ENCODE measurements at places on chromosomes 11 and 22. TPM values are rescaled to one million over a fixed set of nuclear protein-coding genes. Genes with fewer than 3 reads are reported as not detected.
A peak's percentile ranks its signal among the peaks of the same experiment; 100 is the strongest.

The ISX gene
- total RNA-seq = 146 TPM

The STT3A gene
- 62.5 TPM for total RNA-seq

The YPEL4 gene
- 0.35 TPM for total RNA-seq

The CCDC134 gene
- total RNA-seq = 20.6 TPM

The GLYATL1 gene
- total RNA-seq = 2.4 TPM

The PNPLA5 gene
- total RNA-seq = not detected

The LGR4 gene
- total RNA-seq = 123 TPM

DNA sequence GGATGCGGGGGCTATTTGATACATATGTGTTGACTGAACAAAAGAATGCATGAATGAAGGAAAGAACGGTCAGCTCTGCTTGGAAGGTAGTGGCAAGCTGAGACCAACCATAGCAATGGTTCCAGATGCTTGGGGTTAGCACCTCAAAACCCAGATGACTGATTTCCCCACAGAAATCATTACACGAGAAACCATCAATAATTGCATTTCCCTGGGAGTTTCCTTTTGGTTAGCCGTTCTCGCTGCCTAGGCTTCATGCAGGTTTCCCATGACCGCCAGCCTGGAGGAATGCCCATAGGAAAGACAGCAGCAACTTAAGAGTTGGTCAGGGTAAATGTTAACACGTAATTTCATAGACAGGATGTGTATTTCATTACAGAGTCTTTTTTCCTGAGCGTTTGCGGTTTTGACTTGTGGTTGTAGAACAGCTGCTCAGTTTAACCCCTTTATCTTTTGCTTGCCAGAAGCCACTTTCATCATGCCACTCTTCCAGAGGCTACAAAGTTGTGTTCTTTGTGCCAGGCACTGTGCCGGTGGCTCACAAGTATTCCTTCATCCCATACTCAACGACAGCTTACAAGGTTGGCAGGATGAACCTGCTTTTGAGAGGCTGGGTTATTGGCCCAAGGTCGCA, 2.8 kb downstream of the IL17RA start:
- peak; percentile 45 for DNase-seq

- DNase-seq = no peak
These were observed 64.9 kb downstream of the NAV2 start for GRCh38 chr11:19777377-19778102.

DNA sequence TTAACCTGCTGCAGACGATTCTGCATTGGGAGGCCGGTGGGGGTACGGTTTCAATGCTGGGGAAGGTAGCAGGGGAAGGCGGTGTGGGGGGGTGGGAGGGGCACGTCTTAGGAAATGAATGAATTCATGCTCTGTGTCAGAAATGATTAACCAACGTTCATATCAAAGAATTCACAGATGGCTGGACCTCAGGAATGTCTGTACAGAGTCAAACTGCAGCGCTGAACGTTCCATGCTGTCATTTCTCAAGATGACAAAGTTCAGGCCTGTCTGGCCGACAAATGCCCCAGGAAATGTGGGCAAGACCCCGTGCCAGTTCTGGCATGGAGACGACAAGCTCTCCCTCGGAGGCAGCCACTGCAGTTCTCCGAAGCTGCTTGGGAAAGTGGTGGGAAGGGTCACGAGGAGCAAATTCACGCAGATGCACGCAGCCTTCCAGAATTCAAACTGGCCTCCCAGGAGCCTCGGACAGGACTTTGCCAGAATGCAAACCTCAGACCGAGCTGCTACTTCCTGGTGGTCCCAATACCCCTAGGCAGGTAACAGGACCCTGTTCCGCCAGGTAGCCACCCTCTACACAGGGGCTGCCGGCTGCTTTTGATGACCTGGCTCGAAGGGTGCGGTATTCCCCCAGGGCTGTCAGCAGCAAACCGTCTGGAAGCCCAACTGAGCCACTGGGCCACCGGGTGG, 81.5 kb downstream of the TRMU start:
- DNase-seq = no peak

DNA sequence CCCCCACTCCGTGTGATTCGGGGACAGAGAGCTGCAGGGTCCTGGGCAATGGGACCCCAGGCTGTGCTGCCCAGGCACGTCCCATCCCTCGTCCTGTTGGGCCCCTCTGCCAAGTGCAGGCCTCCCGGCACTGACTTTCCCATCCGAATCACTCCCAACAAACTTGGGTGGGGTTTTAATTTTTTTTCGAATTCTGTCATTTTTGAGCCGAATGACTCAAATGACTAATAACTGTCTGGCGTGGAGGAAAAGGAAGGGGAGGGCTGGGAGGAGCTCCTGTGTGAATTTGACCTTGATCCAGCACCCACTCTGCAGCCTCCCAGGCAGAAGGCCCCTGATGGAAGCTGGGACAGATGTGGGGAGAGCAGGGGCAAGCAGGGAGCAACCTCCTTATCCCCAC, 1173.2 kb downstream of the BRD1 start:
- DNase-seq = no peak

- DNase-seq = peak; percentile 82
These were observed at the start of gene MICAL3 for GRCh38 chr22:18024276-18024939. Gene MICAL3 (minus strand): TSS chr22:18024561. CDS start chr22:17906812, 117,749 bp downstream.

DNA sequence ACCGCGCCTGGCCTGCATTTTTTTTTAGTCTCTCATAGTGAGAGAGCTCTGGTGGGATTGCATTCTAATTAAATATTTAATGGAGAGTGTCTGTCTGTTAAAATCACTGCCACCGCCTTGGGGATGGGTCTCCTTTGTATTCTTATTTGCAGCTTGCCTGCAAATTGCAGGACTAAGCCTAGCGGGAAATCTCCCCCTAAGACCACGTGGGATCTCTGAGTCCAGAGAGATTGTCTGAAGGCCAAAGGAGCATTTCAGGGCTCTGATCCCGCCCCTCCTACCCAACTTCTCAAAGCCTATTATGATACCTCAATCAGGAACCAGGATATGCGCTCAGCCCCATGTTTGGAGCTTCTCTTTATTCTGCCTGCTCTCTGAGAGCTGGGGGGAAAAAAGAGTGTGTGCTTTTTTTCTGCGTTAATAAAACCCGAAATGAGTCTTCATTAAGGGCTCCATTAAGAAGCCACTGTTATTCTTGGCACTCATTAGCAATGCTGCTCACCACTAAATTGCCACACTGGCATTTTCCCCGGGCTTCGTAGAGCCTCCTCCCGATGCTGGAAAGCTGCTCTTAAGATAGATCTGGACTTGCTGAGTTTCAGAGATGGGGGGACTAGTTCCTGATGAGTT, 92.9 kb upstream of the THY1 start:
- DNase-seq = no peak

GRCh38 chr11:61709572-61709971, 29.4 kb downstream of the DAGLA start:
- DNase-seq = no peak

GRCh38 chr11:66143264-66143566, 73.1 kb downstream of the PACS1 start:
- no peak for DNase-seq

DNA sequence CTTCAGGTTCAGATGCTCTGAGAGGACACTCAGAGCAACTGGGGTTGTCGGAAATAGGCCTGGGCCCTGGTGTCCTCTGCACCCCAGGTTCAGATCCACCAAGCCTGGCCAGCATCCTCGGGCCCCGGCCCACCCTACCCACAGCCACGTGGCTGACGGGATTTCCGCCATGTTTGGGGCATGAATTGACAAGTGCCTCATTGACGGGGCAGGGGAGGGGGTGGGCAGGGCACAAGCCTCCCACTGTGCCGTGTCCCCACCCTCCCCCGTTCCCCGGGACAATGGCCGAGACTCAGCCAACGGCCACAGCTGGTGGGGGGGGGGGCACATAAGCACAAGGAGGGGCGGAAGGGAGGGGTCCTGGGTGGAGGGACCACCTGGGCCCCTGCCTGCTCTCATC, 8.5 kb downstream of the MYRF start:
- no peak for DNase-seq

DNA sequence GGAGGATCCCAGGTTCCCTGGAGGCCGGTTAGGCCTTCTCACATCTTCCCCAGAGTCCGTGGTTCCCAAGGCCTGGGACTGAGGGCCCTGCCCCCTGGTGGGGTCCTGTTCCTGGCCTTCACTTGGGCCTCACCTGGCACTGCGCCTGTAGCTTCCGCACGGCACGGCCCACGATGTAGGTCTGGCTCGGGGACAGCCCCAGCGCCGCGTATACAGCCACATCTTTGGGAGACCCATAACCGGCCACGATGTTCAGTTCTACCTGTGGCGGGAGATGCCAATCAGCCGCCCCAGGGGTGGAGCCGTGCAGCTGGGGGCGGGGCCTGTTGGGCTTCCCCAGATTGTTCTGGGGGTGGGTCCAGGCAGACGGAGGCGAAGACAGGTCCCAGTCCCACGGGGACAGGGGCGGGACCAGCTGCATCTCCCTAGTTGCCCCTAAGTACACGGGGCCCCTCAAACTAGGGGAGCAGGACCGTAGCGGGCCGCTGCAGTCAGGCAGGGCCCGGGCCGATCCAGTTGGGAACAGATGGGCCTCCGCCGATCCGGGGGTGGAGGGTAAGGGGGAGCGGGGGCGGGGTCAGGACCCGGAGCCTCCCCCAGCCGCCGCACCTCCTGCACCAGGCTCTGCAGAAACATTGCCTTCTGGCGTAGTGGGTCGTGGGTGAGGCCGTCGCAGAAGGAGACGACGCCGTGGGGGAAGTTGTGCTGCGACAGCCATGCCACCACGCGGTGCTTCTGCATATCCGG, 10.1 kb downstream of the AIP start:
- no peak for DNase-seq

DNA sequence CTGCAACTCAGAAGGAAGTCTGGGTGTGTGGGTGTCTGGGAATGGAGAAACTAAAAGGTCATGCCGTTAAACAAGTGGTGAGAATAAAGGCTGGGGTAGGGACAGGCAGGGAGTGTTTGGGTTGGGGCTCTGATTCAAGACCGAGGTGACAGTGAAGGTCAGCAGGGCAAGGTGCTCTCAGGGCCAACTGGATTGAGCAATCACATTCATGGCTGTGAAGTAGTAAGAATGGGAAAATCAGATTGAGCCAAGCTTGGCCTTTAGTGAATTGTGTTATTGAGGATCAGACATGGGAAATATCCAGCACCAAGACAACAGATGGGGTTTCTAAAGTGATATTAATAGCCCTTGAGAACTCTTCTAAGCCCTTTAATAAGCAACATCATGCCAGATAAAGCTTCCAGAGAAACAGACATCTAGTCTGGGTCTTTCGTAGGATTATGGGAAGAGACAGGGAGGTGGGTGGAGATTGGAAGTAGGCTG, 24.3 kb downstream of the SCN3B start:
- no peak for DNase-seq

DNA sequence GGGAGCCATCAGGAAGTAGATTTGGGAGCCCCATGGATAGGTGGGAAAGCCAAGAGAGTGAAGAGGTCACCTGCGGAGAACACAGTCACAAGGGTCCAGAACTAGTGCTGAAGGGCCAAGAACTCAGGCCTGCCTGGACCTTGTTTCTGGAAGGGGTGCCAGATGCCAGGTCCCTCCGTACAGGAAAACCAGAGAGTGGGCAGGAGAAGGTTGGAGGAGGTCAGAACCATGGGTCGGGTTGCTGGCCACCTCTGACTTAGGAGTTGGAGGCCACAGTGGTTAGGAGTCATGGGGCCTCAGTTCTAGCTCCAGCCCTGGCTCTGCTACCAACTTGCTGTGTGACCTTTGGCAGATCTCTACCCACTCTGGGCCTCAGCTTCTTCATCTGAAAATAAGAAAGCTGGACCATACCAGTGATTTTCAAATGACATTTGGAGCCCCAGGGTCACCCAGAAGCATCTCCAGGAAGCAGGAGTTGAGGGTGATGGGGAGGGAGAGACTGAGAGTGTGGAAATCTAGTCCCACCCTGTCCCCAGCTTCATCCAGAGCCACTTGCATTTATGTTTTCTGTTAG, 20.8 kb upstream of the TUB start:
- no peak for DNase-seq

DNA sequence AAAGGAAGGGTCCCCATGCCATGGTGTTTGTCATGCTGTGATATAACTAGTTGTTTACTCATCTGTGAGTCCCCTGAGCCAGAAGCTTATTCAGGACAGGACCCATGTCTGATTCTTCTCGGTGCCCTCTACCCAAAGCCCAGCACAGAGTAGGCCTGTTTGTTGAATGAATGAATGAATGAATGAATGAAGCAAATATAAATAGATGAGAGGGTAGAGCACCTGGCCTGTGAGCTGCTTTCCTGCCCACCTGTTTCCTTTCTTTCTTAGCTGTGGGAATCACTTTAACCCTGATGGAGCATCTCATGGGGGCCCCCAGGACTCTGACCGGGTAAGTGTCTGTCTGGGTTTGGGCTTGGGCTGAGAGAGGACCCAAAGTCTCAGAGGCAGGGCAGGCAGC, 7.2 kb downstream of the CCS start:
- no peak for DNase-seq

- no peak for DNase-seq
These were observed 83.0 kb downstream of the TMPRSS5 start for GRCh38 chr11:113623114-113623513.

DNA sequence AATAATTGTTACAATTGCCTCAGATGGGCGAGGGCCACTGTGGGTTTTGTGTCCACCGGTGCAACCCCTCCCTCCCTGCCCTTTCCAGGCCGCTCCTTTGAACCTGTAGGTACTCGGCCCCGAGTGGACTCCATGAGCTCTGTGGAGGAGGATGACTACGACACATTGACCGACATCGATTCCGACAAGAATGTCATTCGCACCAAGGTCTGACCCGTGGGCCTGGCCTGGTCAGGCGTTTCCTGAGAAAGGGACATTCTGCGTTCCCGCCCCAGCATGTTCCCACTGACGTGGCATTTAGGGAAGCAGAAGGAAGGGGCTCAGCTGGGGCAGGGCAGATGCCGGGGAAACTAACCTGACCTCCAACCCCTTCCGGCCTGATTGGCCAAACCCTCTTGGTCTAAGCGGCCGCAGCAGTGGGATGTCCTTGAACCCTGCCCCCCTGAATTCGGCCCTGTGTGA, 10.1 kb downstream of the SIDT2 start:
- no peak for DNase-seq

DNA sequence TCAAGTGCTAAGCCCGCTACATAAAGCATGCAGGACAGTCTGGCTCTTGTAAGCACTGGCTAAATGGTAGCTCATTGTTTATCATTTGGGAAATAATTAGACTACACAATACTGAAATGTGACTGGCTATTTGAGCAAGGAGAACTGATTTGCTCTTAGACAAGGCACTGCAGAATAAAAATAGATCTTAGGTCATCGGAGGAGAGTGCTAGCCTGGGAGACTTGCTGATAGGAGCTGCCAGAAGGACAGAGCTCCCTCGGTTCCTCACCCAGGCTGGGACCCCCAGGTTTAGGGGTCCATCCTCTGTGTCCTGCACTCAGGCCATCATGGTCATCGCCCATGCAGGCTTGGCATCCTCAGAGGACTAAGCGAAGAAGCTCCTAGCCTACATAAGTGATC, 184.4 kb upstream of the NCAM1 start:
- DNase-seq = no peak

Measured in Peyer's patch (tissue), 4 donors.